Hypothalamus (tissue), 51 donors: ENCODE measurements at places on chromosomes 7 and 10.

DNA sequence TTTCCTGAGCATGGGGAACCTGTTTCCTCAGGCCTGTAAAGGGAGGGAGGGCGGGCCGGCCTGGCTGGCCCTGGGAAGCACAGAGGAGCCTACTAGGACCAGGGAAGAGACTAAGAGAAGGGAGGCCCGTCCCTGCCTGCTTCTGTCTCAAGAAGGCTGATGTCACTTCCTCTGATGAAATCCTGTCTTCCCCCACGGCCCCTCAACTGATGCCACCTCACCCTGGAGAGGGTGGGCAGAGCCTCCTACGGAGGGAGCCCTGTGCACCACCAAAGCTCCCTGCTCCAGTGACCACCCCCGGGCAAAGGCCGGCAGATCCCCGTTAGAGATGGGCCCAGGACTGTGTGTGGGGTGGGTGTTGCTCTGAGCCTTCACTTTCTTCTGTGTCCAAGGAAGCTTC is 1.0 kb upstream of the PILRA start:
- DNase-seq = peak; percentile 14

DNA sequence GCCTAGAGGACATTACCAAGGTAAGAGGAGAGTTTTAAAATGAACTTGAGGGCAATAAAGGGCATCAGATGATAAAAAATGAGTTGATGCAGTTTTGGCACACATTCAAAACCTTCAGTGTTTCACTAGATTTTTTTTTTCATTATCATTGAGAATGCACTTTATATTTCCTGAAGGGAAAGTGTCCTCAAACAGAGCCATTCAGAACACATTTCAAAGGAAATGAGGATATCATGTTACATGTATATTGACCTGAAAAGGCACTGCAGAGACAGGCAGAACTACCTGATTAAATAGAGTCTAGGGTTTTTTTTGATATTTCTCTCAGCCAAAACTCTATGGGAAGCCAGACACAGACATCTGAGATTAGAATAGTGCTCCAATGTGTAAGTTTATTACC is 454.0 kb downstream of the NEBL start:
- no peak for DNase-seq

DNA sequence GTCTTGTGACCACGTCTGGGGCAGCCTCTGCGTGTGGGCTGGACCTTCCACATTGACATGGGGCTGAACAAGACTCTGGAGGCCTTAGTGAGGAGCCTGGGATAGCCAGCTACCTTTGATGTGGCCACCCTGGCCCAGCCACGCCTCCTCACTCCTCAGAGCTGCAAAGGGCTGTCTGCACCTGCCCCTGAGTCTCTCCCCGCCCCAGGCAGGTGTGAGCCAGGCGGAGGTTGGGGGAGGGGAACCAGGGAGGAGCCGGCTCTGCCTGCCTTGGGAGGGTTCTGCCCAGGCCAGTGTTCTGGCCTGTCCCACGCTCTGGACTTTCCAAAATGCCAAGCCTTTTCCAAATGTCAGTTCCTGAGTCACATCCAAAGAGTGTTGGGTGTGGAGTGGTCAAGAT is 72.2 kb downstream of the GTF2IRD1 start:
- DNase-seq = no peak

GRCh38 chr10:97713339-97713825 is at the start of gene MARVELD1:
Gene MARVELD1 (plus strand): TSS chr10:97713730. CDS start chr10:97713877, 147 bp downstream.
- no peak for DNase-seq

DNA sequence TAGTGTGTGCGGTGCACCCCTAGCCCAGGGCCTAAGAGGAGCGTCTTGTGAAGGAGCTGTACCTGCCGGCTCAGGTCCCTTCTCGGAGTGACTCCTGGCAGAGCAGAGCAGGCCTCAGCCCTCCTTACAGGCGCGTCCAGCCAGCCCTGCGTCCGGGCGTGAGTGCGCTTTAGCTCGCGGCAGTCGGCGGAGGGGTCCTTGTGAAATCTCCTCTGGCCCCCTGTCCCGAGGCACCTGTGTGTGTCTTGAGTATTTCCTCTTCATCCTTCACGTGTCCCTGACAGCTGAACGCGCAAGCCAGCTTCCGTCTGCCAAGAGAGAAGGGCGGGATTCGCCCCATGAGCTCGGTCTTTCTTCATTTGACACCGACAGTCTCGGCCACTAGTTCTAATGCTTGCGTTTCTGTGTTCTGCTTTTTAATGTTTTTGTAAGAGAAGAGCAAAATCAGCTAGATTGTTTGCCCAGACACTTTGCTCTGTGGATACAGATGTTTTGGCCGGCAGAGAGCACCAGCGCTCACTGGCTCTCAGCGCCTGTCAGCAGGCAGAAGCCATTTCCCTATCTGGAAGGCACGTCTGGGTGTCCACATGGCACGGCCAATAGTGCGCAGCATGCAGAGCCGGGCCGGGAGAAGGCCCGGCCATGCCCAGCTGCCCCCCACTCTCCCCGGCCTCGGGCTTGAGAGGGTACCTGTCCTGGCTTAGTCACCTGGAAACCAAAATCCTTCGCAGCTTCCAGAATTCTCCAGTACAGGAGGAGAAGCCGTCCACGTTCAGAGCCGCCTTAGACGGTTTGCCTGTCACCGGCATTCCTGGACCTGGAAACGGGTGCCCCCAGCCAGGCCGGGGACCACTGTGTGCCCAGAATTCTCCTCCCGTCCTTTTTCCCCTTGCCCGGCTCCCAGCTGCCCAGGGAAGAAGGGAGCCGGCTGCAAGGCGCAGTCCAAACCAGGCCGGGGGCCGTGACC is 7.0 kb downstream of the GET4 start:
- DNase-seq = no peak

DNA sequence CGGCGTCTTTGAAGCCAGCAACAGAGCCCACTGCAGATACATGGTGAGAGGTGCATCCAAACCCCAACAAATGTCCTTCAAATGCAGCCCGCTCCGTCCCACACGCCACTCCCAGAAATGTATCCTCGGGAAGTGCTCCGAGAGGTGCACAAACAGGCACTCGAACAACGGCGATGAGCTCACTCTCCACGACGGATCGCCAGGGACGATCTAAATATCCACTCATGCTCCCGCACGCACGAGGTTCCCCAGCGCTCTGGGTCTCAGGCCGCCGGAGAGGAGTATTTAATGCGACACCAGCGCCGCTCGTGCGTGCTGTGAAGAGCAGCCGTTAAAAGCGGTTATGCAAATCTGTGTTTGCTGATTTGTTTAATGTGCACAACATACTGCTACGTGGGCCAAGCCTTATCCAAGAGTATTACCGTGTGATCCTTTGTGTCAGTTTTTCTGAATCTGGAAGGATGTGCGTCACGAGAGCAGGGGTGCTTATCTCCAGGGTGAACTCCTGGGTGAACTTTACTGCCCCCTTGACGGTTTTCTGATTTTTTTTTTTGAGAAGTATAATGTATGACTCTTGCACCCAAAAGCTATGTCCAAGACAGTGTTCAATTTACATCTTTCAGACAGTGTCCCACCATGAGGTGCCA is 48.5 kb upstream of the PPP2R2D start:
- no peak for DNase-seq

GRCh38 chr7:132141109-132141508 is 435.2 kb downstream of the PLXNA4 start:
- no peak for DNase-seq
